ENCODE measurements at places on chromosomes 2 and 18.

- peak; percentile 14 for DNase-seq
Measured at GRCh38 chr2:202376460-202377206, 506 bp downstream of the BMPR2 start.

- DNase-seq = no peak
Measured at GRCh38 chr2:238274152-238274865, 14.1 kb downstream of the PER2 start.

GRCh38 chr2:52828112-52828511, 939.5 kb upstream of the CHAC2 start:
- no peak for DNase-seq

DNA sequence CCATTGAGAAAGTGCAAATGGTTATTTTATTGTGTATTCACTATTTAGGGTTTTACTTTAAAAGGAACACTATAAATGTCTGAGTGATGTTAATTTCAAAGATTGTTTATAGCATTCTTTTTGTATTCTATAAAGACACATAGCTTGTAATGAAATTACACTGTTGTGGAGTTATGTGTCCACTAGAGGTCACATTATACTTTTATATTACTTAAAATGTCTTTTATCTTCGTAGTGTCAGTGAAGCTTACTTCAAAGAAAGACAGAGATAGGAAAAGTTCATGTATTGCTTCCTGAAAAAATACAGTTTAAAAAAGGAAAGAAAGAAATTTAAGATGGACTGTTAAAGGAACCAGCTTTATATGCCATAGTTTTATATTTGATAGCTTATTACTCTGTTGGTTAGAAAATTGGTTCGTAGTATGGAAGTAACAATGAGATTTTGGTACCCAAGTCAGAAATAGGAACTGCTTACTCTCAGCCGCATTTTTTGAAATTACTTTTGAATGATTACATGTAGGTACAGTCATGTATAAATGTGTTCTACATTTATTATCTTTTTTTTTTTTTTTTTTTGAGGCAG, 20.5 kb downstream of the APLF start:
- DNase-seq = no peak

DNA sequence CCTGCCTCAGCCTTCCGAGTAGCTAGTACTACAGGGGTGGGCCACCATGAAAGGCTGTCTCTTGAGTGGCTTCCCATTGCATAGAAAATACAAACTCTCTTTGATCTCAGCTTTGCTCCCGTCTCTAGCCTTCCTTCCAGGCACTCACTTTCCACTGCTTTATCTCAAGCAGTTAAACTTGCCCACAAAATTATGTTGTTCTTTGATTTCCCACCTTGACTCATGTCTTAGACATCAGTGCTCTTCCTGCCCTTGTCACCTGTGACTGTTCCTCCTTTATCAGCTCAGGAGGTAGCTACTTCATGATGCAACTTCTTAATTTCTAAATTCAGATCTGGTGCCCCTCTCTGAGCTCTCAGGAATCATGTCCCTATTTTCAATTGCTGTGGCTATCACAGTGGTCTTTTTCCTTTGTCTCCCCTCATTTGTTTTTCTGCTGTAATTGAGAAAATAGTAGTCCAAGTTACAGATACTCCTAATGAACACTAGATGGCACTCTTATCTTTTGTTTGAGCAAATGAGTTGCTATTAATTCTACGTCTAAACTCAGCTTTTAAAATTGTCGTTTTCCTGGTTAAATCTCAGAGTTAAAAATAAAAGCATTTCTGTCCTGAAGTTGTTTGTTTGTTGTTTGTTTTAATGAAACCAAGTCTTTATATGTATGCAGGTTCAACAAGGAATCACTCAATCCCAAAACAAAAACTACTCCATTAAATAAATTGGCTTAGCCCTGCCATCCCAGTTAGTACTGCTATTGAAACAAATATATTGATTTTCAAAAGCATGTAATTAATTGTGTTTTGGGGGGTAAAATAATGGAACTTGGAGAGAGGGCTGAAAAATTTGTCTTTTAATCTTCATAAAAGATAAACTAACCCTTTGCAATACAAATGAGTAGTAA, 46.9 kb upstream of the GREB1L start:
- DNase-seq = peak; percentile 7

DNA sequence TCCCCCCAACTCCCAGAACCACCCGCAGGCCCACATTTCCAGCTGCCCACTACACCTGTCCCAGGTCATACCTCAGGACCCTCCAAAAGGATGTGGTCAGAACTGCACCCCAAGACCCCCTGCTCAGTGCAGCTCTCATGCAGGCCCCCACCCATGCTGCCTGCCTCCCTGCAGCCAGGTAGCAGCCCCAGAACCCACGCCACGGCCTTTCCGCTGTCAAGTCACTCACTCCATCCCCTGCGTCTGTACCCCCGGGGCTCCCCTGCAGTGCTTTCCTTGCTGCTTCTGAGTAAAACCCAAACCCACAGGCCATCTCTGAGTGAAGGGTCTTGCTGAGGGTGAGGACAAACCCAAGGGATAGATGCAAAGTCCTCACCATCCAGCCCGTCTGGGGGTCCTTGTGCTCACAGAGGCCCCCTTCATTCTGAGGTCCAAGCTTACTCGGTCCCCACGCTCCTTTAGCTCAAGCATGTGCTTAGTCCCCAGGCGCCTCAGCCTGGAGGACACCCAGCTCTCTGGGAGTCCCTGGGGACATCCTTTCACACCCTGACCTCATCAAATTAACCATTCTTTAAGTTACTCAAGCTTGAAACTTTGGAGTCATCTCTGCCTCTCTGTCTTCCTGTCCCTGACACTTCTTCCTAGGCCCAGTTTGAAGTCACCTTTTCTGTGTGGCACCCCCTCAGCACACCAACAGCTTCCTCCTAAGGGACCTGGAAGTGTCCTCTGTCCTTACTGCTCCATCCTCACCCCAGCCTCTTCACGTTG, 130.1 kb downstream of the SMAD7 start:
- no peak for DNase-seq
